HepG2 (cell line): ENCODE measurements at places on chromosomes 11 and 22. TPM values are rescaled to one million over a fixed set of nuclear protein-coding genes. Genes with fewer than 3 reads are reported as not detected.

- DNase-seq = peak; percentile 80
Observed at GRCh38 chr11:65493367-65494176, 5.3 kb upstream of the MALAT1 start.

DNA sequence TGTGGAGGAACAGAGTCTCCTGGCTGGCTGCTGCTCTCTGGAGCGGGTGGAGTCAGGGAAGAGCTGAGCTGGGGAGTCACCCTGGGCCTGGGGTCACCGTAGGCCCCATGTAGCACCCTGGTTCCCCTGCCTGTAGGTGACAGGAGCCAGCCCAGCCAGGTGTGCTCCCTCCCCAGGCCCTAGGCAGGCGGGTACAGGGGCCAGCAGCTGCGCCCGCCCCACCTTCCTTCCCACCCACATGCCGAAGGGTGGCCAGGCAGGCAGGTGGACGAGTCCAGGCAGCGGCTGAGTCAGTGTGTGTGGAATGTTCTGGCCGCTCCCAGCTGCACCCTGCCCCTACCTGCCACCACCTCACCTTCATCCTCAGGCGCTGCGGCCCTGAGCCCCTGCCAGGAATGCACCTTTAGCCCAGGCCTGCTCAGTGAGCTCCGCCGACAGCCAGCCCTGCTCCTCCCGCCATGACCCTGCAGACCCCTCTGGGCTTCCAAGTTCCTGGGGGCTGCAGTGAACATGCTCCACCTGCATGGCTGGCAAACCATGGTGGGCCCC lies 654 bp upstream of the SYT8 start:
- peak; percentile 24 for DNase-seq

DNA sequence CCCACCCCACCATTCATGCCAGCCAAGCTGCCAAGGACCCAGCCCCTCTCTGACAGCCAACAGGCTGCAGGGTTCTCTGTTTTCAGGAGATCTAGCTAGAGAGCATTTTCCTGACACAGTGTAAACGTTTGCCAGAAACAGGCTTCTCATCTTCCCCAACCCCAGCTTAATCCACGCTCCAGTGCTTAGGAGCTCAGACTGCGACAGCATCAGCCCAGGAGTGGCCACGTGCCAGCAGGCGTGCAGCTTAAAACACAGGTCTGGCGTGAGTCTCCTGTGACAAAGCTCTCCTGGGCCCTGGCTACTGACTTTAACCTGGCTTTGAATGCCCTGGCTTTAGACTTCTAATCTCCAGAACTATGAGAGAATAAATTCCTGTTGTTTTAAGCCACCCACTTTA lies 66.6 kb downstream of the GALNT18 start:
- no peak for DNase-seq

The GPHA2 gene
- 11.6 and 19.1 TPM in 2 replicates for total RNA-seq

The CBLIF gene
- not detected in 2 replicates for total RNA-seq

DNA sequence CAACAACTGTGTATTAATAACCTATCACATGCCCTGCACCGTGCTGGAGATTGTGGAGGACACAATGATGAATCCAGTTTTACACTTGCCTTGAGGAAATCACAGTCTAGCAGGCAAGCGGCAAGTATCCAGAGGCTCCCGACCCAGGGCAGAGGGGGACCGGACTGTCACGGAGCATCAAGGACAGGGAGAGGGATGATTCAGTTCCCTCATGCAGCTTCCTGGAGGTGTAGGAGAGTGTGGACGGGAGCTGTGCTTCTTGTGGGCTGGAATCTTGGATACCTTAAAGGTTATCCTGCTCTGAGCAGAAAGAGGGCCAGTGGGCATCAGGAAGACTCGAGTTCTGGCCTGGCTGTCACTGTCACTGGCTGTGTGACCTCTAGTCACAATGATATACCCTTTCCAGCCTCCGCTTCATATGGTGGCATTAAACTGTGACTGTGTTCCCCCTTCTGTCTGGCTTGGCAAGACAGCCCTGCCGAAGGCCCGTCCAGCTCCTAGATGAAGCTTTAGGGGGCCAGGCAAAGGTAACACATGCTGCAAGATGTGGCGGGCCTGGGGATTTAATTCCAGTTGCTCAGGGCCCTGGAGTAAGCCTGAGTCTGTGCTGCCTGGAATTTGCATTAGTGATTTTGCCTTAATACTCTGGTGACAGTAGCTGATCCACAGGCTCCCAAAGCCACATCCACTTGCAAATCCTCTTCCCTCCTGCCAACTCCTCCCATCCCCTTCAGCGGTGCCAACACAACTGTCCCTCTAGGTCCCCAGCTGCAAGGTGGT lies 162.8 kb downstream of the DSCAML1 start:
- DNase-seq = no peak

DNA sequence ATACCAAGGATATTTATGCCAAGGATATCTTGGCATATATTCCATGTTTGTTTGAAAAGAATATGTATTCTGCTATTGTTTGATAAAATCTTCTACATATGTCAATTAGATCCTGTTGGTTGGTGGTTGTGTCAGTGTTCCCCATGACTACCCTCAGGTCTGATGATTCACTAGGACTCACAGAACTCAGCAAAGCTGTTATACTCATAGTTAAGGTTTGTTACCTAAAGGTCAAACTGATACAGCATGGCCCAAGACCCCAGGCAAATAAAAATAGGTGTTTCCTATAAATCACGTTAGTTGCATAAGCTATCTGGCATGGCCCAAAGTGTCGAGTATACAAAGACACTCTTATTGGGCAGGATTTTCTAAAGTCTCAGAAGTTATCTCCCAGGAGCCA lies 30.2 kb upstream of the B3GNT6 start:
- DNase-seq = no peak

DNA sequence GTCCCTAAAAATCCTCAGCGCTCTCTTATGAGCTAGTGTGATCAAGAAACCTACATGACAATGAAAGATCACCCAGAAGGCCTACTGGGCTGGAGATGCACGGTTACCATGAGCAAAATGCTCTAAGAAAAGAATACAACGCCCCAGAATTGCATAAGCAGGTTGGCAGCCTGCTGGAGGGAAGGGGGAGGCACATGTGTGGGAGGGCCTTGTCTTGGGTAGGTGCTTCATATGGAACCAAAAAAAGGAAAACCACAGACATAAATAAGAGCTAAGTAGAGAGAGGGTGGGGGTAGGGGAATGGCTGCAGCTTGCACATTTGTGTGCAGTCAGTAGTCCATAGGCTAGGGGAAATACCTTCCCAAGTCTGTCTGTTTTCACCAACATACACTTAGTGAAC lies 2.8 kb downstream of the SIAE start:
- no peak for DNase-seq

The HTR3A gene
- total RNA-seq = not detected in 2 replicates

- peak; percentile 25 for DNase-seq
Observed at GRCh38 chr22:22201185-22201929, 43.2 kb upstream of the VPREB1 start.

- DNase-seq = no peak
Observed at GRCh38 chr11:72770799-72771198, 18.6 kb upstream of the ARAP1 start.

DNA sequence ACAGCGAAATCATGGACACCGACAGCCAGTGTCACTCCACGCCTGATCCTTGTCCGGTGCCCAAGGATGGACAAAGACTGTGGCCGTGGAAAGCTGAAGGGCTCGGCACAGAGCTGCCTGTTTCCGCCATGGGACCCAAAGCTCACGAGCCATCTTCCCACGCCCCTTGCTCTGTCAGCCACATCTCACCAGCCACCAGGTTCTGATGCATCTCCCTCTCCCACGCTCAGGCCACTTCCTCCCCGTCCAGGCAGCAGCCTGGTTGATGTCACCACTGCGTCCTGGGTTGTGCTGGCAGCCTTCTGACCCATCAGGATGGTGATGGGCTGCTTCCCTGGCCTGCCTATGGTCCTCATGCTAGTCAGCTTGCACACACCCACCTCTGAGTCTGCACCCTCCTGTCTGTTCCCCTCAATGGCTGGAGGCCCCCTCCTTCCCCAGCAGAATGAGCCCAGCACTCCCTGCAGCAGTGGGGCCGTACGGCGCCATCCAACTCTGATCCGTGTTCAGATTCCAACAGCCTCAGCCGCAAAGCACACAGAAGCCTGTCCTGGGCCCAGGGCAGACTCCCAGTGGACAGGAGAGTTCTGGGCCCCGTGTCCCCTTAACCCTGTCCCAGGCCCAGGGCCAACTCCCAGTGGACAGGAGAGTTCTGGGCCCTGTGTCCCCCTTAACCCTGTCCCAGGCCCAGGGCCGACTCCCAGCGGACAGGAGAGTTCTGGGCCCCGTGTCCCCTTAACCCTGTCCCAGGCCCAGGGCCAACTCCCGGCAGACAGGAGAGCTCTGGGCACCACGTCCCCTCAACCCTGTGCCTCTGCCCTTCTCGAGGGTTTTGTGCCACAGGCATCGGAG lies 259.5 kb downstream of the BRD1 start:
- no peak for DNase-seq

DNA sequence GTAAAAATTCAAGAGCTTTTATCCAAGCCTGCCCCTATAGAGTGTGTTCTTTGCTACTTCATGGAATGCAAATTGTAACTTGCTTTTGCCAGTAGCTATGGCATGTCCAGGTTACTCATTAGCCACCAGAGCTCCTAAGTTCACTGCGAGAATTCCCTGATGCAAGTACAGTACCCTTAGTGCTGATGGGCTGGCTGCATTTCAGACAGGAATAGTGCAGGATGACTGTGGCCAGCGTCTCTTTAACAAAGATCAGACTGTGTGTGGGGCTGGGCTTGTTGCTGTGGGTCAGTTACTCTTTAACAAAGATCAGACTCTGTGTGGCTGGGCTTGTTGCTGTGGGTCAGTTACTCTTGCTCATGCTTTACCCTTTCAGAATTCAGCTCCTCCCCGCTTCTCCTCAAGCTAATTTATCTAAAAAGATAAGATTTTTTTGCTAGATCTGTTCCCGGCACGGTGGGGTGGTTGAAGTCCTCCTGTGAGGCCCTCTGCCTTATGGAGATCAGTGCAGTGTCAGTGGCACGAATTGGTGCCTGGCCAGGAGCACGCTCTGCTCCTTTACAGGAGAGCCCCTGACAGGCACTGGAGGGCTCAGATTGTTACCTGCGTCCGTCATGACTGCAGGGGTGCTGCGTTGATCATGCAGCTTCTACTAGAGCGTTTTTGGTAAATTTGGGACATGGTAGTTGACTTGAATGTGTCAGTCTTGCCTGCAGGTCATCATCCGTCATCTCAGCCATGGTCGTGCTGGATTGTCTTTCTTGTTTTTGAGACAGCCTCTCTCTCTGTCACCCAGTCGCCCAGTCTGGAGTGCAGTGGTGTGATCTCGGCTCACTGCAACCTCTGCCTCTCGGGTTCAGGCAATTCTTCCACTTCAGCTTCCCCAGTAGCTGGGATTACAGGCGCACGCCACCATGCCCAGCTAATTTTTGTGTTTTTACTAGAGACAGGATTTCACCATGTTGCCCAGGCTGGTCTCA lies 27.0 kb downstream of the AP2A2 start:
- peak; percentile 99 for DNase-seq

The MTNR1B gene
- not detected in 2 replicates for total RNA-seq

- DNase-seq = no peak
Observed at GRCh38 chr11:119229741-119230140, 23.6 kb downstream of the CBL start.

- DNase-seq = no peak
Observed at GRCh38 chr11:105027678-105028077, 4.7 kb upstream of the CASP5 start.

- DNase-seq = no peak
Observed at GRCh38 chr11:129969920-129970319, 32.7 kb downstream of the PRDM10 start.

GRCh38 chr11:67289651-67290479 lies 762 bp downstream of the ANKRD13D start:
- DNase-seq = no peak

The FADD gene
- 21.4 and 22.2 TPM in 2 replicates for total RNA-seq

DNA sequence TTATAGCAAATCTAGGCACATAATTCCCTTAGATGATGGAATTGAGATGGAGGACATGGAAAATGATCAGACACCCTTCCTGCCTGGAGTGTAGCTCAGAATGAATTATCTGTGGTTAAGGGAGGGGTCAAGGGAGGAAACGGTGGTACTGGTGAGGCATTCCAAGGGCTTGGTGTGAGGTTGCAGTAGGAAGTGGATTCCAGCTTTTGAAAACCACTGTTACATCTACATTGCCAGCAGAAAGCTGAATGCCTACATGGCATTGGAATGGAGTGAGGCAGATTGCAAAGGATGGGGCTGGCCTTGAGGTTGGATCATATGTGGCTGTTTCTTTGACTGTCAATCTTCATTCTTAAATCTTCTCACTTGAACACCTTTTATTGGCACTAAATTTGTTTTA lies 684.4 kb downstream of the NTM start:
- DNase-seq = no peak

DNA sequence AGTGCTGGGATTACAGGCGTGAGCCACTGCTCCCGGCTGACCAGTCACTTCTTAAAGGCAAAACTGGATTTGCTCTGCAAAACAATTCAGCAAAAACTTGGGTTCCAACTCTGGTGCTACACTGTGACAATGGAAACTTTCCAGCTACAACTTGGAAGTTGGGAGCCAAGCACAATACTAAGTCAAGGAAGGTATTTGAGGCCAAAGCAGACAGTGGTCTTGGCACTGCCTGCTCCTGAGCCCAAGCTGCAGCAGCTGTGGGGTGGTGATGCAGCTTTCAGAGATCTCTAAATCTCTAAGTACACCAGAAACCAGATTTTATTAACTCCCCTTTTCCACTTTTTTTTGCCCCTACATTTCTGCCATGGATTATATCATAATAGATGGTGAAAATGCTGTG lies 17.5 kb downstream of the ADM start:
- no peak for DNase-seq
